ENCODE measurements at places on chromosomes 12 and 14.

GRCh38 chr12:114726092-114726710 is 42.2 kb upstream of the TBX3 start:
- DNase-seq, result no peak

DNA sequence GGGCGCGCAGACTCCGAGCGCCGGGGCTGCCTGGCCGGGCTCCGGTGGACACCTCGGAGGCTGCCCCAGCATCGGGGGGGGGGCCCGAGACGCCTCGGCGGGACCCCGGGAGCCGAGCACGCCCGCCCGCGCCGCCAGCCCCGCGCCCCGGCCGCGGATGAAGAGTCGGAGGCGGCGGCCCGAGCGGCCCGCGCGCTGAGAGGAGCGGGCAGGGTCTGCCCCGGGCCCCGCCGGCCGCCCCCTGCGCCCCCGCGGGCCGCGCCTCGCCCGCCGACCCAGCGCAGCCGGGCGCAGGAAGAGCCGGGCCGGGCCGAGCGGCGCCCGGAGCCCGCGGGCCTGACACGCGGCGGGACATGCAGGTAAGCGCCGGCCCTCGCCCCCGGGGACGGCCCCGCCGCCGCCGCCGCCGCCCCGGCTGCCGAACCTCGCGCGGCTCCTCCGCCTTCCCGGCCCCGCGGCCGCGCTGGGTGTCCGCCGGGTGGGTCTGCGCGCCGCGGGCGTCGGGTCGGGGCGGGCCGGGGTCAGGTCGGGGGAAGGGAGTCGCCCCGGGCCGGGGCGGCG is 63.7 kb downstream of the FBXL14 start:
- DNase-seq, result peak; percentile 74

DNA sequence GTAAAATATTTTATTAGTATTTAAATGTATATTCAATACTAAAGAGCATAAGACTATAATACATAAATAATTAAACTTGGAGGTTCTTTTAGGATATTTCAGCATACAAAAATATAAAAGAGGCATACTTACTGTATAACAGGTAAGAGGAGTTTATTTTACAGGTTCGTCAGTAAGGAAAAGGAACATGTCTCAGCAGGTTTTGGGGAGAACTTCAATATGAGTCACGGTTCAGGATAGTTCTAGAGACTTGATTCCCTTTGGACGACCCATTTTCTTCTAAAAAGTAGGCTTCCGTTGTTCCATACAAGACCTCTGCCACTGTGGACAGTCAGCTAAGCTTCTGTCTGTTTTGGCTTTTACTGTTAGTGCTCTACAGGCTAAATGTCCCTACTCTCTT is 181.1 kb downstream of the ALX1 start:
- no peak for DNase-seq

GRCh38 chr12:46671102-46671501 is 154.7 kb downstream of the SLC38A4 start:
- no peak for DNase-seq

DNA sequence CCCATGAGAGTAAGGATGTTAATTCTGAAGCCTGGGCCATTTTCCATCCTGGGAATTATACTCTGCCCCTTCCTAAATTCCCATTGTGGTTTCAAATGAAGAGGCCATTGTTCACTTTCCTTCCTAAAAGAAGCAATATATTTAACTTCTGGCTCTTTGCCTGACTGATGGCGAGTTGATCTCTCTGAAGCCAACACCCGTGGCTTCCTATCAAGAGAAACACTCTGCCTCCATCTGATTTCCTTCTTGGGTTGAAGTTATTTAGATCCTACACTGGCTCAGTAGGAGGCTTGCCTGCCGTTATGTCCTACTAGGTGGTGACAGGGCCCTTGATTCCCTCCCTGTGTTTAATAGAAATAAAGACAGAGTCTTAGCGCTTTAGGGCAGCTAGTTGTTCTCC is 97.4 kb downstream of the PRKCH start:
- DNase-seq, result no peak

DNA sequence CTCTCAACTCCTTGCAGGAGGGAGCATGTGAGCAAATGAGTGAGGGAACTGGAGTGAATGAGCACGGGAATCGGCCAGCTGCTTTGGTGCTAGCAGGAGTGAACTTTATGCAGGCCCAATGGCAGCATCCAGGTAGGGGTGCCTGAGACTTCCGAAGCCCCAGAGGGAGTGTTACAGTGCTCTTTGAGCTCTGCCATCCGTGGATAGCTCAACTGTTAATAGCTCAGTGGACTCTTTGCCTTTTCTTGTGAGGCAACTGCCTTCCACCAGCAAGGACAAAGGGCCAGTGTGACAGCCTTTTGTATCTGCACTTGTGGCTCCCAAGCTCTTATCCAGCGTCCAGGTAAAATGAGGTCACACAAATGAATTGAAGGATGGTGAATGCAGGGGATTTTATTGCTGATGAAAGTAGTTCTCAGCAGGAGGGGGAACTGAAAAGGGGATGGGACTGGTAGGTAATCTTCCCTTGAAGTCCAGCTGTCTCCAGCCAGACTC is 12.9 kb downstream of the CREBL2 start:
- no peak for DNase-seq
